ENCODE measurements at places on chromosomes 3 and 15.

DNA sequence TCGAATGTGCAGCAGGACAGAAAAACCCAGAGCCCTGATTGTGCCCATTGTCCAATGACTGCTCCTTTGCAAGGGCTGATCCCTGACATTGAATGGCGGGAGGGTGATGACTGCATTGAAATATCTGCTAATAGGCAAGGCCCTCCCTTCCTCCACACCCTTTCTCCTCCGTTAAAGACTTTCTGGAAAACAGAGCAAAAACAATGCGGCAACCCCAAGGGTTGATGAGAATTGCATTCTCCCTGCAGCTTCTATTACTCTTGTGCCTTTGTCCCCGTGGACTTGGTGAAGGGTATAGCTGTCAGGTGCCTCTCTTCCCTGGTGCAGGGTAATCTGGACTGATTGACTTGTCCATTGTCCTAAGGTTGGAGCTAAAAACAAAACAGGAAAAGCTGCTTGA, 71.8 kb downstream of the THSD4 start:
- no peak for DNase-seq

DNA sequence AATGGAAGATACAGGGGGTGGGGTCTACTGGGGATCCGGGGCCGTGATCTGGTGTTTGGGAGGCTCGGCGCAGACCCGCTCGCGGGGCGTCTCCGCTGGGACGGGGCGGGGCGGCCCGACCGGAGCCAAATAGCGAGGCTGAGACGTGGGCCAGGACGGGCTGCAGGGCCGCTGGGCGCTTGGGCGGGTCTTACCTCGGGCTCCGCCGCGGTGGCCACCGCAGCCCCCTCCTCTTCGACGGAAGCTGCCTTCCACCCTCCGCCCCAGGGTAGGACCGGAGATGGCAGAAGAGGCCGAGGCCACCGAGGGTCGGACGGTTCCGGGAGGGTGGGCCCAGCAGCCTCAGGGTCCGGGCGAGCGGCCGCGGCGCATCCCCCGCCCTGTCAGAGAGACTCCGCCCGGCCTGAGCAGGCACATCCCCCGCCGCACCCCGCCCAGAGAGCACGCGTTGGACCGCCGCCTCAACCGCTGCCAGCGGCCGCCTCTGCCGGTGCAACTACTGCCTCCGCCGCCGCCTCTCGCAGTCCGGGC, 399 bp downstream of the MYO9A start:
- DNase-seq: peak; percentile 73

GRCh38 chr15:92385096-92385495, 8.6 kb upstream of the ST8SIA2 start:
- no peak for DNase-seq

DNA sequence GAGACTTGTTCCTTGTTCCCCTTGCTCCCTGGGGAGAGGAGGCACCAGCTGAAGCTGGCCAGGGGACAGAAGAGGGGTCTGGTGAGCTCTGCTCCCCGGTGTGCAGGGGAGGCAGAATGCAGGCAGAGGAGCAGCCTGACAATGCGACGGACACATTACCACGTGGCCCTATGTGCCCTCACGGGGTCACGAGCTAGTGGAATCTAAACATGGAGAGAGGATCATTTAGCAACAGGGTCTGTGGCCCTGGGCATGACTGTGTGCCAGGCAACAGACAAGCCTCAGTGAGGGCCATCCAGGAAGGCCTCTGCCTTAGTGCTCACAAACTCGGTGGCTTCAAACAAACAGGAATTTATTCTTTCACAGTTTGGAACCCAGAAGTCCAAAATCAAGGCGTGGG, 8.5 kb upstream of the MUC4 start:
- no peak for DNase-seq

DNA sequence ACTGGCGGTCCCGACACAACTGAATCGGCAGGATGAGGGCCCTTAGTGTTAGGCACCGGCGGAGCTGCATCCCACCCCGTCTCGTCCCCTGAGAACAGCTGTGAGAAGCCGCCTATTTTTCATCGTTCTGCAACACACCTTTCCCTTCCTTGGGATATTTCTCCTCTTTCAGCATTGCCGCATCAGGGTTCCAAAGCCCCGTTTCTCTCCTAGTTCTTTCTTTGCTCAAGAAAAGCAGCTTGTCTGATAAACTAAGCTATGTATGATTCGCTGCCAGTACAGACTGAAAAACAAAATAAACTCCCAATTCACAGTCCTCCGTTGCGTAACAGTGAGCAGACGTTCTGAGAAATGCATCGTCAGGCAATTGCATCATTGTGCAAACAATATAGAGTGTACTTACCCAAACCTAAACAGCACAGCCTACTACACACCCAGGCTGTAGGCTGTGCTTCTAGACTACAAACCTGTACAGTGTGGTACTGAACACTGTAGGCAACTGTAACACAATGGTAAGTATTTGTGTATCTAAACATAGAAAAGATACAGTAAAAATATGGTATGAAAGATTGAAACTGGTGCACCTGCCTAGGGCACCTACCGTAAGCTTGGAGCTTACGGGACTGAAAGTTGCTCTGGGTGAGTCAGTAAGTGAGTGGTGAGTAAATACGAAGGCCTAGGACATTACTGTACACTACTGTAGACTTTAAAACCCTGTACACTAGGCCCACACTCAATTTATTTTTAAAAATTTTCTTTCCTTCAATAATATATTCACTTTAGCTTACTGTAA, 8.9 kb upstream of the ADAMTS17 start:
- no peak for DNase-seq

DNA sequence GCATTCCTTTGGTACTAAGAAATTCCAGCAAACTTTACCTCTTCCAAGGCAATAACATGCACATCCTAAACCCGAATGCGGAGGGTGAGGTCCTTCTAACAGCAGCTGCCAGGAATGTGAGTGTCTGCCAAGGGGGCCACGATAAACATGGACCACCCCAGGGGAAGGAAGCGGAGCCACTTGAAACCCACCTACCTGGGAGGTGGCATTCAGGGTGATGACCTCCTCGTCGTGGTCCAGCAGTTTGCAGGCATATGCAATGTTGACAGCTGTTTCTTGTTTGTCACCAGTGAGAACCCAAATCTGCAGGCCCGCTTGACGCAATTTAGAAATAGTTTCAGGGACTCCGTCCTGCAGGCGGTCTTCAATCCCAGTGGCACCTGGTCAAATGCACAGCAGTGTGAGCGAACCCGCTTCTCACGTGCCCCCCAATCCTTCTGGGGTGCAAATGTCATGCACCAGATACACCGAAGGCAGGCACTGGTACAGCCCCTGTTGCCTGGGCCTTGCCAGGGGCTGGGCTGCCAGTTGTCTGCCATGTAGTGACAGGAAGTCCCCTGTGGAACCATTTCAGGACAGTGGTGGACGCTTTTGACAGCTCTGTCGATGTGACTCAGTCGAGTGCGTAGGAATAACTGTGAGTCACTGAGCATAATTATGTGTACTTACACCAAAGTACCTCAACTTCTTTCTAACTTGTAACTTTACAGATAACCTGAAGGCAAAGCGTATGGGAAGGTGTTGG, 161.2 kb downstream of the ATP10A start:
- no peak for DNase-seq

- no peak for DNase-seq
These were observed 212.3 kb upstream of the NECTIN3 start for GRCh38 chr3:110859336-110859735.

GRCh38 chr3:179666436-179667035, 13.7 kb downstream of the USP13 start:
- no peak for DNase-seq

GRCh38 chr3:13537909-13538296, 11.0 kb upstream of the FBLN2 start:
- DNase-seq: no peak

DNA sequence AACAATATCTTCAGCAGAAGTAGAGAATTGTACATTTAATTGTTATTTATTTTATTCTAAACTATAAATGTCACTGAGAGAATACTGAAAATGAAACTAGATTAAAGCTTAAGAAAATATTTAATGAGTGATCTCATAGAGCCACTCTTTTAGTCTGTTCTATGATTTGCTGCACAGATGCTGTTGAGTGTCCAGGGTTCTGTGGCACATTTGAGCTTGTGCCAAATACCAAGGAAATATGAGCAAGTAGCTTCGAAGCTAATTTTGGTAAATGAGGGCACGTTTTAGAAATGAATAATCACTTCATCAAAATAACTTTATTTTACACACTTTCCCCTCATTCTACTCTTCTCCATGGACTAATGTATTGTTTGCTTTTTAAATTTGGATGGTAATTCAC, 53.6 kb upstream of the THRB start:
- no peak for DNase-seq

- DNase-seq: no peak
These were observed 6.9 kb upstream of the TOPAZ1 start for GRCh38 chr3:44234648-44235268.

Measured in activated T-cell treated with anti-CD3 and anti-CD28 coated beads for 48 hours (primary cell).